T1000 (cell line): ENCODE measurements at places on chromosomes 5 and 9.

DNA sequence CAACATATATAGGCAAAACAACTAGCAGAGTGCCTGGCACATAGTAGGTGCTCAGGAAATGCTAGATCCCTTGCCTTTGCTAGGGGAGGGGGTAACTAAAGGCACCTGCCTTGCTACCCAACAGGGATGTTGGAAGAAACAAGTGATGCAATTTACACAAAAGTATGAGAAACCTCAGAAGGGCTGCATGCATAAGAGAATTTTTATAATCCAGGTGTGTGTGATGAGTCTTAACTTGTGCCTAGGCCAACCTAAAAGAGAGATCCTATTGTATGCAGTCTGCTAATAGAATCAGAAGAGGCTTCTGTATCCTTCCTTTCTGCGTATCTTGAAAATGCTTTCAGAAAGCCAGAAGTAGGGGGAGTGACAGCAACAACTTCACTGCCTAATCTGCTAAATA, 135.9 kb downstream of the SLIT3 start:
- no peak for DNase-seq

DNA sequence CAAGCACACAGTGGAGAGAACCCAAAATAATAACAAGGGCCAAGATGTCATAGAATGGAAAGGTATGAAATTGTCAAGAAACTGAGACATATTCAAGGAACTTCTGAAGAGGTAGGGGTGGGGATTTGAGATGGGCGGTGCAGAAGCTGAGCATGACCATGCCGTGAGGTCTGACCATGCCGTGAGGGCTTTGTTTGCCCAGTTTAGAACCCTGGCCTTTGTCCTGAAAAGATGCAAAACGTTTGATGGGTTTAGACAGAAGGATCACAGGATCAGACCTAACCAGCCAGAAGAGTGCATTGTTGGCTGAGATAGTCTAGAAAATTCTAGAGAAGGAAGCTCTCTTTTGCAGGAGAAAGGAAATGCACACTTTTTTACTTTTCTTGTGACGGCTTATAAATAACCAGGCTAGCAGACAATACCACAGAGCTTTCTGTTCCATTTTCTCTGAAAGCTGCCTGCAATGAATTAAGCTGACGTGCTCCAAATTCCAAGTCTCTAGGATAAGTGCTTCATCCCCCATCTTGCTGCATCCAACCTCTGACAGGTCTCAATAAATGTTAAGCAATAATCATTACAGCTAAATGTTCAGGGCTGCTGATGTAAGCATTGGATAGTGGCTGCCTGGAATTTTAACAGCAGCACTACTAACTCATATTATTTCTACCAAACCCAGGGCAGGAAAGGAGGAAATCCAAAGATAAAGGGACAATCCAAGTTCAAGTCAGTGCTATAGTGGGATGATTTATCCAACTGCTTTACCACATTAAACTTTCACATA, 110.9 kb upstream of the IL6ST start:
- DNase-seq = no peak

- no peak for DNase-seq
These were observed 117.7 kb downstream of the RXRA start for GRCh38 chr9:134444038-134444315.

GRCh38 chr5:66864240-66864884, 268.2 kb downstream of the MAST4 start:
- DNase-seq = no peak
